ENCODE measurements at places on chromosomes 6 and 20.

DNA sequence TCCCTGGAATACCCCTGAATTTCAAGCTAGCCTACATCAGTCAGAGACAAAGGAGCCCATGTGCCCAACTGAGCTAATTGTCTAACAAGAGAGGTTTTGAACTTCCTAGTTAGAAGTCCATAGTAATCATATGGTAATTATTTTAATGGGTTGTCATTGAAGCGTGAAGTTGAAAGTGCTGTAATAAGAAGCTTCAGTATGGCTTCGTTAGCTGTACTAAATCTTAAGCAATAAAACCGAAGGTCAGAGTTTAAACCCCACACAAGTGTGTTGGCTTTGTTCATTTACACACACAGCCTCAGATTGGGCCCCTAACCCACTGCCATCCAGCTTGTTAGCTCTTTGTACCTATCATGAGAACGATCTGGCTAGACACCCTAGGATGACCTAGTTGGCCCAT is 195.6 kb upstream of the RIN2 start:
- no peak for DNase-seq

GRCh38 chr20:38692436-38693411 is 31.6 kb upstream of the SLC32A1 start:
- DNase-seq: peak; percentile 57

- no peak for DNase-seq
Observed at GRCh38 chr6:81847866-81848265, 95.4 kb upstream of the TENT5A start.

GRCh38 chr20:40896814-40897700 is 131.6 kb upstream of the TOP1 start:
- peak; percentile 21 for DNase-seq

- no peak for DNase-seq
Observed at GRCh38 chr6:95848717-95849116, 167.1 kb upstream of the FUT9 start.

- DNase-seq: no peak
Observed at GRCh38 chr6:19841181-19841580, 4.0 kb downstream of the ID4 start.

DNA sequence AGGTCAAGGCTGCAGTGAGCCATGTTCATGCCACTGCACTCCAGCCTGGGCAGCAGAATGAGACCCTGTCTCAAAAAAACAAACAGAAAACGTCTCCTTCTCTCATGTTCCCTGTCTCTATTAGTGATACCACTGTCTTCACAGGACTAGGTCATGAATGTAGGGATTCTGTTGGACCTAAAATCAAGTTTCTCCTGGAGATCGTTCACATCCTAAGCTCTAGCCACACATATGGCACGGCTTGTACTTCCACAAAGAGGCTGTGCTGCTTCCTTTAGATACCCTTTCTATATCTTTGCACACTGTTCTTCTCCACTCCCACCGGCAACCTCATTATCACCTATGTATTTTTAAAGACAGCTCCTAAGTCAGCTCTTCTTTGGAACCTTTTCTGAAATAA is 96.5 kb downstream of the ADGRG6 start:
- DNase-seq: no peak
